Upper lobe of right lung (tissue), 1 donor: ENCODE measurements at places on chromosomes 12 and 14. TPM values are rescaled to one million over a fixed set of nuclear protein-coding genes. Genes with fewer than 3 reads are reported as not detected.

The PLCZ1 gene
- not detected for total RNA-seq

GRCh38 chr14:37972941-37973887 is 234.5 kb upstream of the SSTR1 start:
- H3K4me1 ChIP-seq: no peaks in the 10 kb centered on the region
- H3K27me3 ChIP-seq: no peaks in the 10 kb centered on the region
- no peak for DNase-seq
- H3K4me3 ChIP-seq: no peak overlapping the region
- no peak overlapping the region for H3K27ac ChIP-seq

The GLT8D2 gene
- 9.1 TPM for total RNA-seq

- H3K4me3 ChIP-seq: no peak overlapping the region
- H3K27ac ChIP-seq: no peak overlapping the region
- H3K27me3 ChIP-seq: no peaks in the 10 kb centered on the region
- H3K36me3 ChIP-seq: no peaks in the 10 kb centered on the region
- no peak for DNase-seq
Observed at GRCh38 chr12:25701290-25701689, 148.2 kb upstream of the LMNTD1 start.

DNA sequence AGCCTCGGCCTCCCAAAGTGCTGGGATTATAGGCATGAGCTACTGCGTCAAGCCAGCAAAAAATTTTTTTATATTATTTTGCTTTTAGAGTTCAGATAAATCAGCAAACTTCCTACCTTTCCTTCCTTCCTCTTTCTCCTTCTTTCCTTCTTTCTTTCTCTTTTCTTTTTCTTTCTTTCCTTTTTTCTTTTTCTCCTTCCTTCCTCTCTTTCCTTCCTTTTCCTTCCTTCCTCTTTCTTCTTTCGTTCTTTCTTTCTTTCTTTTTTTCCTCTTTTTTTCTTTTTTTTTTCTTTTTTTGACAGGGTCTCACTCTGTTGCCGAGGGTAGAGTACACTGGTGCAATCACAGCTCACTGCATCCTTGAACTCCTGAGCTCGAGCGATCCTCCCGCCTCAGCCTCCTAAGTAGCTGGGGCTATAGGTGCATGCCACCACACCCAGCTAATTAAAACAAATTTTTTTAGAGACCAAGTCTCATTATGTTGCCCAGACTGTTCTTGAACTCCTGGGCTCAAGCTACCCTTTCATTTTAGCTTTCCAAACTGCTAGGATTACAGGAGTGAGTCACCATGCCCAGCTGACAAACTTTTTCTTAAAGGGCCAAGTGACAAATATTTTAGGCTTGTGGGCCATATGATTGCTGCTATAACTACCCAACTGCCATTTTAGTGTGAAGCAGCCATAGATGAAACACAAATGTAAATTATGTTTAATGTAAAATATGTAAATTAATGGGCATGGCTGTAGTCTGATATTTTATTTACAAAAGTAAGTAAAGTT is 7.1 kb upstream of the WASHC4 start:
- no peak for DNase-seq
- H3K27me3 ChIP-seq: no peaks in the 10 kb centered on the region
- H3K4me3 ChIP-seq: no peak overlapping the region
